Mesendoderm (in vitro differentiated cells): ENCODE measurements at places on chromosomes 5 and 9.

DNA sequence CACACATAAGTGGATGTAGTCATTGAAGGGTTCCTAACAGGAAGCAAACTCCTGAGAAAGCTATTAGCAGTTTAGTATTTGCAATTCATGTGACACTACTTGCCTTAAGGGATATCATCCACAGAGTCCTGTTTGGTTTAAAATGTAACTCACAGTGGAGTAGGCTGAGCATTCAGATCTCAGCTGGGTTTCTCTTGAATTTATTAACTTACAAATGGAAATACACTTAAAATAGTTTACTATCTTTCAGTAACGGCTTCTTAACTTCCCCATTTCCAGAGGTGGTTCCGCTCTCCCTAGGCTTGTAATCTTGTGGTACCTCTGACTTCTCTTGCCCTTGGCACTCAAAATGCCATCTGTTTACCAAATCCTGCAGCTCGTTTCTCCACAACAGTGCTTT is 660.7 kb upstream of the ADAMTS16 start:
- peak; percentile 4 for DNase-seq

- DNase-seq, result peak; percentile 47
Observed at GRCh38 chr5:159096243-159096923, 3.3 kb downstream of the EBF1 start.

DNA sequence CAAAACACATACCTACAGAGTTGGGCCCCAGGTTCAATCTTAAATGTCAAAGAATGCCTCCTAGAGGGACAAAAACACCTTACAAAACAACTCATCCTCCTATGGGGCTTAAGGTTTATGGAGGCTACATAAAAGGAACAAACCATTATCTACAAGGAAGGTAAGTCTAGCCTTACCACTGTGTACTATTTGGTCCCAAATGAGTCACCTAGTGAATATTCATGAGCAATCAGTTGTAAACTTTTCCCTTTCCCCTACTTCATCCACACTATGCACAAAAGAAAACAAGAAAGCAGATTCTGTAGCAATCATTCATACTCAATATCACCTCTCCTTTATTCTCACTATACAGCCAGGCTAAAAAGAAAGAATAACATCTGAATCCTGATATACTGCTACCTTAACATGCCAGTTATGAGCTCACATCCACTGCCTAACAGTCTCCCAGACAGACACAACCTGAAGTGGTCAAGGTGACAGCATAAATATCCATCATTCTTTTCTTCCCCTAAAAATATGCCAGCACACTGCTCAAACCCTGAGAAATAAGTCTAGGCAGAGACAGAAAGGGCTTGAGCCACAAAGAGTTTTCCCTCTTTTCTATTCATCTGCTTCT is 6.2 kb downstream of the OXCT1 start:
- no peak for DNase-seq

DNA sequence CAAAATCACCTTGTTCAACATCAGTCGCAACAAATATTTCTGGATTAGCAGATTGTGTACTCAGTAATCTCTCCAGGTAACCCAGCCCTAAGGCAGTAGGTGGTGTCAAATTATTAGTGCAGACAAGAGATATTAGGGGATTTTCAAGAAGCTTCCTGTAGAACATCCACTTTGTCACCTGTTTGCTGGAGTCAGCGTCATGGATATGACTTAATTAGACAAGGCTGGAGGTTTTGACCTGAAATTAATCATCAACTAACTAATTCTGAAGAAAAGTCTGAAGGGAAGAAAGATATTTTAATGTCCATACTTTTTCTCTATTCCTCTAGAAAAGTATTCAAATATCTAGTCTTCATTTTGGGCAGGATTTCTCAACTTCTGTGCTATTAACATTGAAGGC is 91.4 kb upstream of the CCDC112 start:
- DNase-seq, result no peak

DNA sequence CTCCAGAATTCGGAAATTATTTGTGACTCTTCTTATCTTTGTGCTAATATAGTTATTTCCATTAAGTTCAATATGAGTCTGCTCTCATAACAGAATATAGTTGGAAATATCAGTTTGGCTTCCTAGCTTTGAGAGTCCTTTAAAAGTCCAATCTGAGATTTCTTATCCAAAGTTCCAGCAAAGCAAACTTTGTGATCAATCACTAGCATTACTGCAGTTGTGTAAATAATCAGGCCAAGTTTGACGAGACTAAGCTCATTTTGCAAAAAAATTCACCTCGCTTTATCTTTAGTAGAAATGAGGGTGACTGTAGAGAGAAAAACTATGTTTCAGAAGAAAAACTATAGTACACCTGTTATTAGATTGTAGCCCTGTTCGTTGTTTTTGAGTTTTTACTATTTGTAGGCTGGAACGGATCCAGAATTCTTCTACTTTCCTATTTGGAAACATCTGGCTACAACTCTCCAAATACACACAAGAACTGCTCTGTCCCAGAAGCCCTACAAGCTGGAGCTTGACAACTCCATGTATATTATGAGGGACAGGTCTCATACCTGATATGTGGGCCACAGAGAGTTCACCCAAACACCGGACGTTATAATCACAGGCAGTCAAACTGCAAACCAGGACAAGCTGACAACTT is 47.8 kb downstream of the RAPGEF1 start:
- no peak for DNase-seq

DNA sequence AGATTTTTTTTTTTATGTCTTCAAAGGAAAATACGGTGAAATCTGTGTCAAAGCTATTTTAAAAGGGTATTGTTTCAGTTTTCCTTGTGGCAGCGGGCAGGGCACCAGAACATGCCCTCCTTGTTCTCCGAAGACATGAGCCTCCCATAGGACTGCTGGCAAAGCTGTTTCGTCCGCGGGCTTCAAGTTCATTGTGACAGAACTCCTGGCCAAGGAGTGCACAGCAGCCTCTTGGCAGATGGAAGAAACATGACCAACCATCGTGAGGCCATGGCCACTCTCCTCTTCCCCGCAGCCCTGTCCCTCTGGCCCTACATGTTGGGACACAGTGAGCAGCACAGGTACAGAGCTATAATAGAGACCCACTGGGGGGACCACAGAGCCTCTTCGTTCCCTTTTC is 99.5 kb downstream of the AOPEP start:
- DNase-seq, result no peak

GRCh38 chr9:129737479-129738274 is 15.2 kb downstream of the PTGES start:
- peak; percentile 82 for DNase-seq

DNA sequence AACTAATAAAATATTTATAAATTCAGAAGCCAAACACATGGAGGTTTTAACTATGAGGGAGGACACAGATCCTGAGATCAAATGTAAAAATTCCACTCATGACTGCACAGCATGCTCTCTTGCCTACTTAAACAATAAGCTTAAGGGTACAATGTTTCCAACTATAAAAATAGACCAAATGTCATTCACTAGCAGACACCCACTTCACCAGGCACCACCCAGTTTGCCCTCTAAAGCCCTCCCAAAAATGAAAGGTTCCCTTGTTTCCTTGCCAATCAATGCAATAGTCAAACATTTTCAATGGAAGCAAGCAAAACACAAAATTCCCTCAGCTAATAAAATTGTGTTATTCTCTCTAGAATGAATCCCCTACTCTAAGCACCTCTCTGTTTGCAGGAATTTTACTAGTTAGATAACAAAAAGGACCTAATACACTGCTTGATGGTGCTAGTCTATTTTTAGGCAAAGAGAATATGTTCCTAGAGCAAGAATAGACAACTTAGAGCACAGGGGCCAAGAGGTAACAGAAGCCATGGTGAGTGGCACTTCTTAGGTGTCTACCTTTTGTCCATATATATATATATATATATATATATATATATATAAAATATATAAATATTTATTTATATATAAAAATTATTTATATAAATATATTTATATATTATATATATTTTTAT is 135.3 kb downstream of the HOMER1 start:
- no peak for DNase-seq
